ENCODE measurements at places on chromosomes 3 and 15.

DNA sequence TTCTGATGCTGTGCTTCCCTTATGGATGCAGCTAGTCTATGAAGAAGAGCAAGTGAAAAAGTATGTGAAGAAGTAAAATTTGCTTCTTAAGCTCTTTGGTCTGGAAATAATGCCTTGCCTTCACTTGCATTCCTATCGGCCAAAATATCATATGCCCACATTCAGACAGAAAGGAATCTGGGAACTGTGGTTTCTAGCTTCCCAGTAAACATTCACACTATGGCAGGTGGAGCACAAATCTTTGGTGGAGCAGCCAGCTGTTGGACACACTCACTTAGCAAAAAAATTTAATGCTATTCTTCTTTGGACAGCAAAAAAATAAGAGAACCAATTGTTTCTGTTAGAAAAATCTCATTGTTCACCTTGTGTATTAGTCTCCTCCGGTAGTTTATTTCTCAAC is 12.3 kb upstream of the COL6A6 start:
- DNase-seq = no peak

GRCh38 chr3:72625602-72626337 is 222.5 kb downstream of the SHQ1 start:
- no peak for DNase-seq

DNA sequence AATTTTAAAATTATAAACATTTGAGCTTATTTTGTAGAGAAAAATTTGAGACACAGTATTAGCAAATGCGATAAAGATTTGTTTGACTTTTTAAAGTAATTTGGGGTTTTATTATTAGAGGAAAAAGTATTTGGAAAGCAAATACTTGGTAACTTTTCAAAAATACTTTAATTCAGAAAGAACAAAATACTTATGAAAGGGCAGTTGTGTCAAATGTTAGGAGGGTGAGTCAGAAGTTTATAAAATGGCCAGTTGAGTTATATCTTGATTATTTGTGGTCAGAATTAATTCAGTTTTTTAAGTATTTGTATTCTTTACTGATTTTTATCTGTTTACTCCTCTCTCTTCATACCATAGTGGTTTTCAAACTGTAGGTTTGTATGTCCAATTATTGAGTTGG is 12.1 kb downstream of the LACTB start:
- no peak for DNase-seq

GRCh38 chr3:149462051-149462450 is 12.4 kb upstream of the TM4SF4 start:
- no peak for DNase-seq

GRCh38 chr3:189132839-189133238 is 38.9 kb upstream of the TPRG1 start:
- no peak for DNase-seq

DNA sequence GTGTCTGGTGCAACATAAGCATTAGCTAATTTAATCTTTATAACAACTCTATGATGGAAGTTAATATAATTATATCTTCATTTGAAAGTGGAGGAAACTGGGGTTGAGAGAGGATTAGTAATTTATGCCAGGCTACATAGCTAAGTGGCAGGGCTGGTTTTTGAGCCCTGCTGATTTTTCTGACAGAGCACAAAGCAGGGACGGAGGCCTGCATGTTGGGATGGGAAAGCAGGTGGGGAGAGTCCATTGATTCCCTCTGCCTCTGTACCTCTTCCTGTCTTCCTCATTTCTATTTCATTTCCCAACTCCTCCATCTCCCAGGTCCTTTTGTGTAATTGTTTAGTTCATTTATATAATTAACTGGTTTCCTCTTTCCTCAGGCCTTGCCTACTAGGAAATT is 251.6 kb upstream of the ZPLD1 start:
- no peak for DNase-seq

DNA sequence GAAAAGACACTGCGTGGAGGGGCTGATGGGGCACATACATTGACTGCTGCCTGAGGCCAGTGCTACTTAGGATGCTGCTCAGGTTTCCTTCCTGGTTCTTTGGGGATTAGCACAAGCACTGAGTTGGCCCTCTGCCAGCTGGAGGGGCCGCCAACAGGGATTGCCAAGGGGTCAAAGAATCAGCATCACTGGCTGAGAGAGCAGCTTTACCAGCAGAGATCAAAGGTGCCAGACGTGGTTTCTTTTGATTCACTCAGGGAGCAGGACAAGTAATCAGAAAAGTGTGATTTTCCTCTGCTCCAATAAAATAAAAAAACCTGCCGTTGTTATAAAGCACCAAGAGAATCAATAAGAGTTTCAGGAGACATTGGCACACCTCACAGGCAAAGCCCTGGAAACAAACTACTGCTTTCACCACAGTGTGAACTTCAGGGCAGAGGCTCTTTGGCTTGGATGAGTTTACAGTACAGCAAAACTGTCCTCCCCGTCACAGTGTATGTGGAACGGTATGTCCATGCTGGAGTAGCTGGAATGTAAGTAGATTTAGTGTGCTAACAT is 45.8 kb upstream of the FSIP1 start:
- DNase-seq = no peak

- no peak for DNase-seq
Measured at GRCh38 chr15:52329987-52330386, 34.4 kb upstream of the MYO5C start.

- DNase-seq = no peak
Measured at GRCh38 chr3:142944342-142944741, 19.1 kb downstream of the PAQR9 start.

GRCh38 chr3:127524296-127524896 is 66.1 kb downstream of the TPRA1 start:
- DNase-seq = no peak

DNA sequence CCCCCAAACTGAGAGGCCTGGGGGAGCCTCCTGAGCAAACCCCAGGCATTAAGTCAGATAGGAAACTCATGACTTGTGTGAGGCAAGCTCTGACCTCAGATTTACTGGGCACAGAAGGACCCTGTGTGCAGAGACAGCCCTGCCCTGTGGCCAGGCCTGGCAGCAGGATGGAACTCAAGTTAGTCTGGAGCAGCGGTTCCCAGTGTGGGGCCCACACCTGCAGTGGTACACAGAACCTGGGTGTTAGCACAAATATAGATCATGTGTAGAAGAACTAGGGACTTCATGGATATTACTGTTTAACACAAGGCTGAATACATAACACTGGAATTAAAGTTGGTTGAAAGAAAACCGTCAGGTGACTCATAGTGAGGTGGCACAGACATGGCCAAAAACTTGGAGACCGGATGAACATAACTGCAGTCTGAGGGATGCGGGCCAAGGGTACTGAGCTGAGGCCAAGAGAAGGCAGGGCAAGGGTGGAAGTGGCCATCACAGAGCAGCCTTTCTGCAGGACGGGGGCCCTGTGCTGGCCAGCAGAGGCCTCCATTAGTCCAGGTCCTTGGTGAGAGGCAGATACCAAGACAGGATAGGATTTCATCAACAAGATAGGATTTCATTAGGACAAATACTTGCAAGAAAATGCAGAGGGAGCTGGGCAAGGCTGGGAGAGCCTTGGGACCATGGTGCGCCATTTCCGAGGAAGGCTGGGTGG is 40.9 kb downstream of the IRAK2 start:
- DNase-seq = no peak

DNA sequence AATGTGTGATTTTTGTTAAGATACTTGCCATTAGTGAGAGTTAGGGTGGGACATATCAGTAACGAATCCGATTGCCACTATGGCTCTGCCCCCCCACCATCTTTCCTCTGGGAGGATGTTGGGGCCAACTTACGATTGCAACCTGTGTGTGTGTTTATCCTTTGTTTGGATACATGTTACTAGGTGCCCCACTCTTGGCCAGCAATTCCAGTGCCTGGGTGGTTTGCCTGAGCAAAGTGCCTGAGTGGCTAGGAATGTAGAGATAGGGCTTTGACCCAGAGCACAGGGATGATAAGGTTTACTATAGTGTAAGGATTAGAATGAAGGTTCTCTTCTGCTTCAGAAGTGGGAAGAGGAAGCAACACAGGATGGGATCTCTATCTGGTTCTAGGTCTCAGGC is 231.8 kb downstream of the TP63 start:
- no peak for DNase-seq

- no peak for DNase-seq
Measured at GRCh38 chr3:71391361-71391760, 192.2 kb downstream of the FOXP1 start.

- DNase-seq = no peak
Measured at GRCh38 chr3:15657016-15657415, 55.5 kb downstream of the BTD start.

GRCh38 chr3:102017784-102018183 is 168.5 kb downstream of the NFKBIZ start:
- DNase-seq = no peak

DNA sequence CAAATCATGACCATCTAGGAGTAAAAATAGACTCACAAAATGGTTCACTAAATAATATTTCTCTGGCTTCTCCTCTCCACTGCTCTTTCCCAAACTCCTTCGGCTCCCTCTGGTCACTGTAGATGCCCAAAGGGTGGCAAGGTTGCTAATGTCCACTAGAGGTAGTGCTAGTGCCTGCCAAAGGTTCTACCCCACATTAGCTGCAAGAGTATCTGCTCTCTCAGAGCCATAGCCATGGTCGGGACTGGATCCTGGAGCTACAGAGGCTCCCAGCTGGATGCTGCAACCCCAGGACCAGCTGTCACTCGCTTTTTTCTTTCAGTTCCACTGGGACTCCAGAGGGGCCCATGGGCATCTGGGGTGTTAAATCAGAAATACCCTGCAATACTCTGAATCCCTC is 8.5 kb downstream of the HTR3D start:
- no peak for DNase-seq

DNA sequence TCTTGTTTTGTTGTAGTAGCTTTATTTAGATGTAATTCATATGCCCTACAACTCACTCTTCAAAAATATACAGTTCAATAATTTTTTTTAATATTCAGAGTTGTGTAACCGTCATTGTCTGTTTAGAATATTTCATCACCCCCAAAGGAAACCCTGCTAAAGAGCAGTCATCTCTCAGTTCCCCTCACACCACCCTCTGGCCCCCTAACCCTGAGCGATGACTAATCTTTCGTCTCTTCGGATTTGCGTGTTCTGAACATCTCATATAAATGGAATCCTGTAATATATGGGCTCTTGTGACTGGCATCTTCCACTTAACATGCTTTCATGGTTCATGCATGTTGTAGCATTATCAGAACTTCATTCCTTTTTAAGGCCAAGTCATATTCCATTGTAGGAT is 183.8 kb downstream of the ATG7 start:
- DNase-seq = no peak

Data from stimulated activated CD8-positive, alpha-beta memory T cell treated with anti-CD3 and anti-CD28 coated beads, Interleukin-4, amount 100 ng/mL, for 1 hour (primary cell).